Heart left ventricle (tissue), 16 donors: ENCODE measurements at places on chromosomes 13 and 19. TPM values are rescaled to one million over a fixed set of nuclear protein-coding genes. Genes with fewer than 3 reads are reported as not detected.

The MBD3L5 gene
- not detected for total RNA-seq

The YJEFN3 gene
- 3.1 TPM for total RNA-seq

The TINCR gene
- not detected for total RNA-seq

The TEX26 gene
- not detected for total RNA-seq

The TRPC4 gene
- total RNA-seq: 0.79 TPM

The ADM5 gene
- total RNA-seq: 0.28 TPM

- H3K27ac ChIP-seq: no peak overlapping the region
- DNase-seq: no peak
- H3K4me3 ChIP-seq: no peak overlapping the region
- no peaks in the 10 kb centered on the region for H3K4me1 ChIP-seq
- no peaks in the 10 kb centered on the region for H3K36me3 ChIP-seq
Measured at GRCh38 chr13:25186187-25186586, 14.1 kb upstream of the AMER2 start.

GRCh38 chr13:50512474-50513299 lies 330.8 kb downstream of the DLEU7 start:
- no peaks in the 10 kb centered on the region for H3K36me3 ChIP-seq
- peaks cover 21% of the 10 kb centered on the region for H3K4me1 ChIP-seq
